ENCODE measurements at places on chromosomes 4 and X.

- DNase-seq: no peak
Observed at GRCh38 chrX:154793084-154793795, 12.0 kb downstream of the MPP1 start.

- DNase-seq: no peak
Observed at GRCh38 chrX:125198546-125198945, 121.1 kb upstream of the TEX13C start.

DNA sequence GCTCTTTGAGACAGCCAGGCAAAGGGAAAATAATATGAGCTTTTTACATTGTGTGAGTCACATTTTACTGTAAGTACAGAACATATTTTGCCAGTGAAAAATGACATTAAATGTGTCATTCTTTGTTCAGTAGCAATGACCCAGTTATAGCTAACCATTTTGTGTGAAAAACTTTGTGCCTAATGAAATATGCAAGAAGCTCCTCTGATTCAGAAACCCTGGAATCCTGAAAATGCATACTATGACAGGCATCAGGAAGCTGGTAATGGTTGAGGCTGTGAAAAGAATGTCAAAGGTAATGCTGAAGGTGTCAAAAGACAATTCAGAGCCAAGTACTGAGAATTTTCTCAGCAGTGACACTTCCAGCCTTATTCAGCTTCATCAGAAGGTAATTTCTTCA lies 549.5 kb upstream of the SMIM31 start:
- DNase-seq: no peak

DNA sequence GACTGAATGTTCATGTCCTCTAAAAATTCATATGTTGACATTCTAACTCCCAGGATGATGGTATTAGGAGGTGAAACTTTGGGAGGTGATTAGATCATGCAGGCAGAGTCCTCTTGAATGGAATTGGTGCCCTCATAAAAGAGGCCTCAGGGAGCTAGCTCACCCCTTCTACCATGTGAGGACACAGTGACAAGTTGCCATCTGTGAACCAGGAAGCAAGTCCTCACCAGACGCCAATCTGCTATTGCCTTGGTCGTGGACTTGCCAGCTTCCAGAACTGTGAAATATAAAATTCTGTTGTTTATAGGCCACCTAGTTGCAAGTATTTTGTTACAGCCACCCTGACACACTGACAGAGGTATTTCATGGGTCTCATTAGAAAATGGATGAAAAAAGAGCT lies 28.5 kb upstream of the LONRF3 start:
- DNase-seq: no peak

GRCh38 chr4:38610966-38611431 lies 53.0 kb upstream of the KLF3 start:
- peak; percentile 49 for DNase-seq

DNA sequence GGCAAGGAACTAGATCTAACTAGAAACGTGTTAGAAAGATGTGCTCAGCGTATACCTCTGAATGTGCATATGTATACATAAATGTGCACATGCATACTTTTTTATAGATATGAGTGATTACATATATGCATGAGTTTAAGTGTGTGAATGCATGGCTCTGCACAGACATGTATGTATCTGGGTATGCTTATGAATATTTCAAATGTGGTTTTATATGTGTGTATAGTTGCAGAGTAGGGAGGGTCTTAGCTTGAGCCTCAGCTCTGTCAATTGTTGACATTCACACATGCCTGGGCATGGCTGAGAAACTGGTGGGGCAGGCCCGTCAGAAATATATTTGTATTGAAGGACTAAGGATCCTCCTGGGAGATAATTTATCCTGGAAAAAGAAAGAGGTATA lies 31.1 kb downstream of the RAP2C start:
- DNase-seq: no peak

DNA sequence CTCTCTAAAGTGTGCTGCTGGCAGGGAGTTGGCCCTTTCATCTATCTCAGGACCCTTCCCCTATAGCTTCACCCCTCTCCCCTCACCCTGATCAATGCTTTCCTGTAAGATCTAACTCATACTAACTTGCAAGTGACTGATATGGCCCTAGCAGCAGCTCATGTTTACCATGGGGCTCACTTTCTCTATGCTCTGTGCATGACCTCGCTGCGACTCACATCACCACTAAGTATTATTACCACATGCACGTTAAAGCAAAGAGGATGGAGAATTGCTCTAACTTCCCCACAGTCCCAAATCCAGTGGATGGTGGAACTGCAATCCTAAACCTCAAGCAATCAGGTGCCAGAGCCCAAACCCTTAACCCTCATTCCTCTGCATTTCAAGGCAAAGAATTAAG lies 626.6 kb downstream of the MID1IP1 start:
- DNase-seq: no peak

DNA sequence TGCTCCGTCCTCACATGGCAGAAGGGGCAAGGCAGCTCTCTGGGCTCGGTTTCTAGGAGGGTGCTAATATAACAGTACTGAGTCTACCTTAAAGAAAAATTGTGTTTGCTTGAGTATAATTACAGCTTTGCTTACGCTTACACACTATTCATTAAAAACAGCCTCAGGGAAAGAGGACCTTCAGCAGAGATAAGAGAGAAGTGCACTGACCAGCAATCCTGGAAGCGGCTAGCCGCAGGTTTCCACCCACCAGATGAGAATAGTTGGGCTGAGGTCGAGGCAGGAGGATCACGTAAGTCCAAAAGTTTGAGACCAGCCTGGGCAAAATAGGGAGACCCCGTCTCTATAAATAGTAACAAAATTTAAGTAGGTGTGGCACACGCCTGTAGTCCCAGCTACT lies 15.2 kb upstream of the MRFAP1 start:
- no peak for DNase-seq

DNA sequence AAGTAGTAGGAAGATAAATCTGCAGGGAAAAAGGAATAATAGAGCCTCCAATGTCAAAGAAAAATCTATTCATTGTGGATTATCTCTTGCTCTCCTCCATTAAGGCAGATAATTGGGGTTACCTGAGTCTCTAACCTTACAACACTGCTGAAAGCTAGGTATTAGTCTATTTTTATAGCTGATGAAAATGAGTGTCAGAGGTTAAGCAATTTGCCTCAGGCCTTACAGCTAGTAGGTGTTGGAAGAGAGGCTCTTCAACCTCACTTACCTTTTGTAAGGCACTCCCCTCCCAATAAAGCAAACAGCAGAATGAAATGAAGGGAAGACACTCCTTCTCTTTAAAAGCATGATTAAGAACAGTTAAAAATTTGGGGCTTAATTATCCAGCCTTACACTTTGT lies 45.4 kb upstream of the GAB1 start:
- DNase-seq: no peak

DNA sequence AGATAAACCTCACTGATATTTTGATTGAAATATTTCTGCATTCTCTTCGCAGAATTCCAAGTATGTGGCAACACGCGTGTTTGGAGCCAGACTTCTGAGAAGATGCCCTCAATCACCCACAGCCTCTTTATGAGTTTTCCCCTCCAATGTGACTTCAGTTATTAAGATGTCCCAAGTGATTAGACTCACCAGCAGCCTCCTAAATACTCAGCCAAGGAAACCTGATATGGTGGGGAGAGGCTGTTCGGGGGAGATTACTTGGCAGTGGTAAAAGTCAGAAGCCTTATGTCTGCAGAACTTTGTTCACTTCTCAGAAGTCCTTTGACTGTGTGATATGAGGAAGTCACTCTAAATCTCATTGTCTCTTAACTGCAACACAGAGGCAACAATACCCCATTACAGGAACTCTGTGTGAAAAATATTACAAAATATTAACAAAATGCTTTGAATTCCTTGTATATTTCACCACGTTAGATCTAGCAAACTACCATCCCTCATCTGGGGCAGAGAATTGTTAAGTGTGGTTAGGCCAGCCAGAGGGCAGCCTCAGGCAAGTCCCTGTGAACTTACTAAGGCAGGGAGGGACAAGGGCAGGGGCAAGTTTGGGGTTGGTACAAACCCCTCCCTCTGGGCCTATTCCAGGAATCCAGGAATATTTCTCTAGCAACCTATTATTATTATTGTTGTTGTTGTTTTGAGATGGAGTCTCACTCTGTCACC lies 151.4 kb upstream of the USP9X start:
- DNase-seq: peak; percentile 47

DNA sequence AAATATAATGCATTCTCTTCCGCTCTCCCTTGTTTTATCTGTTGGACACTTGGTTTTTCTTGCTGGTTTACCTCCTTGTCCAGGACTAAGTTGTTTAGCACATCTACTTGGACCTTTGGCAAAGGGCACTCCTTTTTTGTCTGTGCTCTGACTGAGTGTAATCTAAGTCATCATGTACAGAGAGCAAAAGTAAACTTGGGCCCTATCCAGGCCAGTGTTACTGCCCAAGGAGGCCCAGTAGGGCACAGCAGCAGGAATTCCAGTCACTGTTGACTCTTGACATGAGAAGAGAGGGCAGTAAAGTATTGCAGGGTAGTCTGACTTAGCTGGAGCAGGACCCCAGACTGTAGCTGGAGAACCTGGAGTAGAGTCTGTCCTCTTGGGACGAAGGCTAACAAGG lies 445.5 kb downstream of the ZIC3 start:
- DNase-seq: no peak

GRCh38 chr4:139763205-139763604 lies 97.6 kb downstream of the MGST2 start:
- DNase-seq: no peak

GRCh38 chr4:138217567-138217966 lies 24.6 kb downstream of the SLC7A11 start:
- no peak for DNase-seq

GRCh38 chrX:4935401-4935800 lies 1222.0 kb upstream of the PRKX start:
- DNase-seq: no peak

GRCh38 chr4:78591404-78591803 lies 39.8 kb downstream of the ANXA3 start:
- no peak for DNase-seq

DNA sequence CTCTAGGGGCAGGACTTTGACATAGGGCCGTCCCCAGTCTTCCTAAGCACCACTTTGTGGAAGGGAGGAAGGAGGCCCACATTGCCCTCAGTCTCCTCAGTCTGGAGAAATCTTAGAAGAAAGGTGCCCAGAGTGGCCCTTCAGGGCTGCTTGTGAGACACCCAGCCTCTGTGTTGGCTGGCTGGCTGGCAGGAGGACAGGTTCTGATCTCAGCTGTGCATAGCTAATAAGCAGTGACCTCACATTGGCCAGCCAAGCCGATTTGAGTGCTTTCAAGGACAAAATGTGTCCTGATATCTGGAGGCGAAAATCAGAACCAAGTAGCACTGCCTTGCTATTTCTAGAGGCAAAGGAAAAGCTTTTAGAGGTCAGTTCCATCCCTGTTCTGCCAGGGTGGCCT lies 211.5 kb downstream of the BCOR start:
- DNase-seq: no peak

GRCh38 chrX:40526412-40526811 lies 54.4 kb upstream of the ATP6AP2 start:
- DNase-seq: no peak

All from small intestine (tissue), 16 donors.